Tibial artery (tissue), 4 donors: ENCODE measurements at places on chromosomes 3 and 15.

- DNase-seq: no peak
Measured at GRCh38 chr3:55873523-55874254, 386.6 kb upstream of the WNT5A start.

- no peak for DNase-seq
Measured at GRCh38 chr3:17592956-17593355, 149.5 kb downstream of the TBC1D5 start.

DNA sequence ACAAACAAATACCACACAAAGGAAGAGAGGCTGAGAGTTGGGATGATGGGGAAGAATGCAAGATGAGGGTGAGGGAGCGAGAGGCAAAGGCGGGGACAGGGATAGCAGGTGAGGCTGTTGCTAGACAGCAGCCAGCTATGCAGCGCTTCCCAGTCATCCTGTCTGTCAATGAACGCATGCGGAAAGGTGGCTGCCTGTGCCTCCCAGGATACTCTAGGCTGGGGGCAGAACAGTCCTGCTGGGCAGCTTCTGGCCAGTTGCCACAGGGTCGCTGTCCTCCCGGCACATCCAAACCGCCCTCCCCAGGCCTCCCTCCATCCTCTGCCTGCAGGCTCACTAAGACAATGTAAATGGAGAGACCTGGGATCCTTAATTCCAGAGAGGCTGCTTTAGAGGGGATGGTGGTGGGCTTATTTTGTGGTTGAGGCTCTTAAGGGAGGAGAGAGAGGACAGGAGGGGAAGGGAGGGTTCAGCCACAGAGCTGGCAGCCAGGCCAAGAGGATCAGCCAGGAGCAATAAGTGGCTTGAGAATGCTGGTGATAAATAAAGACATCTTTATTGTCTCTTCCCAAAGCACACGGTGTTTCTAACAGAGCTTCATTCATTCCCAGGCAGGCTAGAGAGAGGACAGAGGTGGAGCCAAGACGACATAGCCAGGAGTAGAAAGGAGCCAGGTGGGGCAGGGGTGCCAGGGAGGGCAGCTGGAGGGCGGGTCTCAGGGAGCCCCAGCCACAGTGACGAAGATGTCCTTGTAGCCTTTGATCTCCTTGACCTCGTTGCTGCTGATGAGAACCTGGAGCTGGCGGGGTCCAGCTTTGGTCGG, 9.2 kb upstream of the TGM5 start:
- DNase-seq: no peak

DNA sequence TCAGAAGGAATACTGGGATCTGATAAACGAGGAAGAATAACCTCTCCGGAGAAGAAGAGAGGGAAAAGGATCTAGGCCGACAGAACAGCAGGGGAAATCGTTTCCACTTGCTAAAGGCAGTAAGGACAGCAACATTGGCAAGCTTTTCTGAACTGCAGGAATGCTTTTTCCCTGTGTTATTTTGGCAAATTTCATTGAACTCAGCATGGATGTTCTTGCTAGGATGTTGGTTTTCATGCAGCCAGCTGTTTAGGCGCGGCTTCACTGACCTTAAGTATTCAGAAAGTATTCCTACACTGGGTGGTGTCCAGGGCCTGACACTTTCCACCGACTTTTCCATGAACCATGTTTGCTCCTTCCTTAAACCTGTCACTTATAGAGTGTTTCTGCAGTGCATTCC, 489.7 kb downstream of the CNTN3 start:
- DNase-seq: no peak

DNA sequence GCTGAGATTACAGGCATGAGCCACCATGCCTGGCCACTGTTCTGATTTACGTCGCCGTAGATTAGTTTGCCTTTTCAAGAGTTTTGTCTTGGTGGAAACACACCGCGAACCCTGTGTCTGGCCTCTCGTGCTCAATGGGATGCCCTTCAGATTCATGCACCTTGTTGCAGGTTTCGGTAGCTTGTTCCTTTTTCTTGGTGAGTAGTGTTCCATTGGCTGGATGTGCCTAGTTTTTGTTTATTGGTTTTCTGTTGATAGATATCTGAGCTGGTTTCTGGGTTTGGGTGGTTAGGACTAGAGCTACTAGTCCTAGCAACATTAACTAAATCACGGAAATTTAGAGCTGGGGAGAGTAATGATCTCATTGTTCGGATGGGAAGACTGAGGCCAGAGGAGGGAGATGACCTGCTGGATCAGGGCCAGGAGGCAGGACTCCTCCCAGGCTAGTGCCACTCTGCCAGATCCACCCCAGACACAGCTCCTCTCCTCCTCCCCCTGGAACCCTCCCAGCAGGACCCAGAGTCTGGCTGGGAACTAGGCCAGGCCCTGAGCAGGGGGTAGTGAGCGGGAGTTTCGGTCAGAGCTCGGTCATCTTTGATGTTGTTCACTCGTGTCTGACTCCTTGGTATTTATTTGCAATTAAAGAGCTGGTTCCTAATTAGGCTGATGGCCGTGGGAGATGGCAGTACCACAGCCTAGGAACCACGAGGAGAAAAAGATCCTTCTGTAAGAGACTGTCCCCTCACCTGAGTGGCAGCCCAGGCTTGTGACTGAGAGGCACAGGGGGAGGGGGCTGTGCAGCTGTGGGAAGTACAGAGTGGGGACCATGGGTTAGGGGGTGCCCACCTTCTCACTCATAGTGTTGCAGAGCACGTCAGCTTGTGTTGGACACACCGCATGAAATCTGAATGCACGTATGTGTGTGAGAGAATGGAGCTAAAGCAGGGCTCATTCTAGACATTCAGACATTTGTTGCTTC, 73.4 kb downstream of the SMAD6 start:
- no peak for DNase-seq

DNA sequence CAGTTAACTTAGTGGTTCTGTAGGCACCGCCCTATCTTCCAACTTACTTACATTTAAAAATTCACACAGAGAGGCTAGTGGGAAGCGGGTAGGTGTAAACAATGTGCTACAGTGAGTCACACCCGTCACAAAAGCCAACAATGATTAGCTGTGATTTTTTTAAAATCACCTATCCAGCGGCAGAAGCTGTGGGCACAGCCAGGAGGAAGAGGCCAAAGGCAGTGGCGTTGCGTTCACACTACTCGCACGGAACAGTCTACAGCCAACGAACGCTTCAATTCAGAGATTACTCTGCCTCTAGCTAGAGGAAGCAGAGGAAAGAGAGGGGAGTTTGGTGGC, 2.5 kb upstream of the NLGN1 start:
- DNase-seq: no peak
